Ascending aorta (tissue), 2 donors: ENCODE measurements at places on chromosomes 2 and 18. TPM values are rescaled to one million over a fixed set of nuclear protein-coding genes. Genes with fewer than 3 reads are reported as not detected.

Gene PLA2R1
- total RNA-seq: 9.3 TPM

GRCh38 chr2:66236067-66236685, 198.7 kb upstream of the MEIS1 start:
- DNase-seq: no peak

DNA sequence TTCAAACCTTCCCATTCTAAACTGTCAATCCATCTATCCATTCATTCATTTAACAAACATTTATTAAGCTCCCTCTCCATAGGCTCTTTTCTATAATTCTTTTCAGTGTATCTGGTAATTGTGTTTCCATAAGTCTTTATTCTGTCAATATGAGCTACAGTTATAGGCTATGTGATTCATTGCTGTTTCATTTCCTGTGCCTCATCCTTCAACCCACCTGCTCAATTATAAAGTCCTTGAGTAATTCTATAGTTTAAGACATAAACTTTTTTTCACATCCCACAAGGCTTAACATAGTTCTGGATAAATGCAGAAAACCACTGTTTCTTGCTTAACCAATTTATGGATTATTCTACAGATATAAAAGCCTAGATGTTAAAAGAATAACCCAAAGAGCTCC, 84.2 kb upstream of the PIK3C3 start:
- DNase-seq: no peak

DNA sequence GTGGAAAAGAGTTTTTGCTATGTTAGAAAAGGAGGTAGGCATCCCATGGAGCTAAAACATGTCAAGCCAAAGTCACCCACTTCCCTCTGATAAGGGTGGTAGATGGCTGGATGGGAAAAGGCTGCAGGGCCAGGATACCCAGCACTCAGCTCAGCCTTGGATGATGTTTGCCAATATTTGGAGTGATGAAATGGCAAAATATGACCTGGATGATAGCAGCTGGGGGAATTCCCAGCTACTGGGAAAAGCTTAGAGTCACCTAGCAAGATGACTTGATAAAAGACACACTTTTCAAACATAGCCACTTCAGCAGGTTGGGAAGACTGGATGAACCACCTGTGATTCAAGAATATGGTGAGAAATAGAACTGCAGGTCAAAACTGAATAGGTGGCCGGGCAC, 10.1 kb downstream of the RFX8 start:
- no peak for DNase-seq

- no peak for DNase-seq
These were observed 24.1 kb downstream of the SIGLEC15 start for GRCh38 chr18:45849529-45849928.
